GDM1 (cell line): ENCODE measurements at places on chromosomes 6 and 20.

GRCh38 chr6:48098923-48099322, 12.1 kb downstream of the PTCHD4 start:
- no peak for DNase-seq

DNA sequence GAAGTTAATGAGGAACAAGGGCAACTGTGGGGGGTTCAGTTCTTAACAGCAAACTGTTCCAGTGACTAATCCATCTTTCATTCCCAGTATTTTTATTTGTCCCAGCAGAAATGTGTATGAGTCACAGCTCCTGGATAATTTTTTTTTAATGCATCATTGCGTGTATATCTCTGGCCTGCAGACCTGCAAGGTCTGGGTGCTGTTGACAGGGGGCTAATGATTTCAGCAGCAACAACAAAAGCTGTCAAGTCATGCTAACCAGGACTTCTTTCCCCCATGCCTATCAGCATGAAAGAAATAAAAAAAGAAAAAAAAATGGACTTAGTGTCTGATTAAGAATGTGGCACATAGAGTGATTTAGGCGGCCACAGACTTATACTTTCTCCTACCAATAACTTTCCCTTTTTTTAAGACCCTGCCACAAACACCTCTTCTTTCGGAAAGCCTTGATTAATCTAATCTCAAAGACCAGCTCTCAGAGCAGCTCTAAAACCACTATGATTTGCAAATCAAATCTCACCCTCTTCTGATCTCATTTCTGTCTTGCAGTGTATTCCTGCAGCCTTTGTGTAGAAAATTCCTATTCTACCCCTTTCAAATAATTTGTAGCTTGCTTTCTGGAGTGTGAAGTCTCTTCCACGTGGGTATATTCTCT, 14.2 kb upstream of the PREX1 start:
- DNase-seq = no peak

DNA sequence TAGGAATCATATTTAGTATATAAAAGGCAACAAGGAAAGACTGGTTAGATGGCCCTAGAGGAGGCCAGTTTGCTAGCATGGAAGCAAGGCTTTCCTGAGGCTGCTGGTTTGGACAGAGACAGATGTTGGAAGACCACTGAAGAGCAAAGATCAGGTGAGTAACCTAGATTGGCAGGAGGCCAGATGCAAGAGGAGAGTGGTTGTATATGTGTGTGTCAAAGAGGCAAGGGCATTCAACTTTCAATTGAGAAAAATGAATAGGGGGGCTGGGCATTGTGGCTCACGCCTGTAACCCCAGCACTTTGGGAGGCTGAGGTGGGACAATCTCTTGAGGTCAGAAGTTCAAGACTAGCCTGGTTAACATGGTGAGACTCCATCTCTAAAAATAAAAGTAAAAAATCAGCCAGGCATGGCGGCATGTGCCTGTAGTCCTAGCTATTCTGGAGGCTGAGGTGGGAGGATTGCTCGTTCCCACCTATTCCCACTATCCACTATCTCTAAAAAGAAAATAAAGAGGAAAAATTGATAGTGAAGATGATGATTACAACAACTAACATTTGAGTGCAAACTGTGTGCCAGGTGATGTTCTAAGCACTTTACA, 79.8 kb downstream of the PRDM1 start:
- DNase-seq = no peak

DNA sequence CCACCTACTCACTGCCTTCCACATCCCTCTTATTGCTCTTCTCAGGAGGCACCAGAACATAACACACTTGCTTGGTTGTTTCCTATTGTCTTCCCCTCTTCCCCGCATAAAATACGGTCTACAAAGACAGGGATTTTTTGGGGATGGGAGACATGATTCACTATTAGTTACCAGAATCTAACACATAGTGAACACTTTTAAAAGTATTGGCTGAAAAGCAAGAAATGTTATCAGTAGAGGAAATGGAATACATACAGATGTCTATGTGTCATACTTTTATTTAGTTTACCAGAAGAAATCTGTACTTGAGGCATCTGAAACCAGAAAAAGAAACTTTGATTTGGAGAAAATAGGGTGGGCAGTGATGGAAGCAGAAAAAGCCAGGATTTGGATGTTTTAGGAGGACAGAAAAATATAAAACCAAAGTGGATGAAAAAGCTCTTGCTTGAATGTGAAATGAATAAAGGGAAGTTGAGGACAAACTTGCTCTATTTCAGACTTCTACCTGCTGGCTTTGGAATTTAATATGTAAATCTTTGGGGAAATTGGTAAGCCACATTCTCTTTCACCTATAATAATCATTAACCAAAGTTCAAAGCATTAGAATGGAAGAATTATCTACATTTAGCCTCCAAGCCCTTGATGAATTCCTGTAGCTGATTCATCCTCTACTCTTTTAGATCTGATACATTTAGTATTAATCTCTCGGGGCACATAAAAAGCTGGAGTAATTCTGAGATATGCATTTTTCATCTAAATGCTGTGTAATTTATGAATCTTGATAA, 82.6 kb downstream of the DOK5 start:
- no peak for DNase-seq

DNA sequence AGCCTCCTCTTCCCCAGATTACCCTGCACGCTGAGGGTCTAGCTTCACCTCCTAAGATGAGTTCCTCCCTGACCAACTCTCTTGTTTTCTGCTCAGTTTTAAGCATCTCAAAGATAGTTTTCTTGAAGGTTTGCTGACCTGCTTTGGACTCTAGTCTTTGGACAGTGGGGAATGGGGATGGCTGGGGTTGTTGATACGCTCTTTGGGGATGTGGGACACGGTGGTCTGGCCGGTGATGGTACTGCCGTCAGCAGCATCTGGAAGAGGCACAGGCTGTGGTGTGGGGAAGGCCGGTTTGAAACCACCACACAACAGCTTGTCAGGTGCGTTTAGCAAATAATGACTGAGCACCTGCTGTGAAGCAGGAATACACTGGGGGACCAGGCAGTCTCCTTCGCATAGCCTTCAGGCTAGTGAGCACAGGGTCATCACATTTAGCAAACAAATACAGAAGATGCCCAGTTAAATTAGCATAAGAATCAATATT, 94.1 kb downstream of the TMEM242 start:
- DNase-seq = no peak

DNA sequence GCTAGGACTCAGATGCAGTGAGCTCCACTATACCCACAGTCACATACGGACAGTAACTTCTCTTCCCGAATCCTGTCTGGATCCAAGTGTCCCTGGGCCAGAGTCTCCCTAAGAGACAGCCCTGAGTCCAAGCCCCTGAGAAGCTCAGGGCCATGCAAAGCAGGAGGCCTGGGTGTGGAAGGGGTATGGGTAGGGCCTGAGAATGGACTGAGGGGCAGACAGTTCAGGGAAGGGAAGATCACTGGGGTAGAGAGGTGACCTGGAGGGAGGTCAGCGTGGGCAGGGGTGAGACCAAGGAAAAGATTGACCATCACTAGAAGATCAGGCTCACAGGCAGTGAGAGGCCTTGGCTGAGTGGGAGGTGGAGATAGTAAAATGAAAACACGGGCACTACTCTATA, 8.8 kb downstream of the RPS6KA2 start:
- no peak for DNase-seq

DNA sequence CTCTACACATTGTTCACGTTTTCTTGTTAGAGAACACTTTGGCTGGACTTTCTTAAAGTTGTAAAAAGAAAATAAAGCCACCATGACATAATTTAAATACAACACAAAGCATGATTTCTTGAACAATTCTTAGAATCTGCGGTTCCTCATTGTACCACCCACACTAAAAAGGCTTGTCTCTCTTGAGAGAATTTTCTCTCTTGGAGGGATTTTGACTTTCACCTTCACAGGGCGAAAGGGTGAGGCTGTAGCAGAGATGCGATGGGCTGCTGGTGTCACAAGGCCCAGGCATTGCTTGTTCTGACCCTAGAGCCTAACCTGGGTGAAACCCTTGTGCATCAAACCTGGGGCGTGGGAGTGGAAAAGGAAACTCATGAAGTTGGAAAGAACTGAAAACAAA, 122.7 kb upstream of the RIPOR2 start:
- no peak for DNase-seq

DNA sequence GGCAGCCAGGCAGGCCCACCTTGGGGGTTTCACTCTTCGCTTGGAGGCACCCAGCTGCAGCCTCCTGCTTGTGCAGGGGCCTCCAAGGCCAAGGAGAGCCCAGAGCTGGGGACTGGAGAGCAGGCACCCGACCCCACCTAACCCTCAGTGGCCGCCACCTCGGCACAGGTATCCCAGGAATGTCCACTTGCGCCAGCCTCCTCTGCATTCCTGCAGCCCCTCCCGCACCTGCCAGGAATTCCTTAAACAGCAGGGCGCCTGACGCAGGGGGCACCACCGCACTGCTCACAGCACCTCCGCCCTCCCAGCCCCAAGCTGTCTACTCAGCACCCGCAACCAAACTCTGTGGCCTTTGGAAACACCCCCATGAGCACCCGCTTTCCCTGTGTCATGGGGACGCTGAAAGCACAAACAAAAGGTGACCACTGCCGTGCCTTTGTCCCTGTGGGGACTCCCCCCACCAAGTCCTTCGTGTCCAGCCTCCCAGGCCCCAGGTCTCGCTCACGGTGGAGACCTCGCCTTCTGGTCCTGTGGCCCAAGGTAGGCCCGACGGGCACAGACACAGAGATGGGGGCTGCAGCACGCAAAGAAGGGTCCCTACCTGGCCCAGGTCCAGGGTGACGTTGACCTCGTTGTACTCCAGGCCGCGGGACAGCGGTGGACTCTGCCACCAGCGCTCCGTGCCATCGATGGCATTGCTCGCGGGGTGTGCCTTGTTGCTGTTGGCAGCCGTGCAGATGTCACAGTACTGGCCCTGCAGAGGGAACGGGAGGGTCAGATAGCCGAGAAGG, 5.1 kb downstream of the LAMA5 start:
- DNase-seq = no peak

DNA sequence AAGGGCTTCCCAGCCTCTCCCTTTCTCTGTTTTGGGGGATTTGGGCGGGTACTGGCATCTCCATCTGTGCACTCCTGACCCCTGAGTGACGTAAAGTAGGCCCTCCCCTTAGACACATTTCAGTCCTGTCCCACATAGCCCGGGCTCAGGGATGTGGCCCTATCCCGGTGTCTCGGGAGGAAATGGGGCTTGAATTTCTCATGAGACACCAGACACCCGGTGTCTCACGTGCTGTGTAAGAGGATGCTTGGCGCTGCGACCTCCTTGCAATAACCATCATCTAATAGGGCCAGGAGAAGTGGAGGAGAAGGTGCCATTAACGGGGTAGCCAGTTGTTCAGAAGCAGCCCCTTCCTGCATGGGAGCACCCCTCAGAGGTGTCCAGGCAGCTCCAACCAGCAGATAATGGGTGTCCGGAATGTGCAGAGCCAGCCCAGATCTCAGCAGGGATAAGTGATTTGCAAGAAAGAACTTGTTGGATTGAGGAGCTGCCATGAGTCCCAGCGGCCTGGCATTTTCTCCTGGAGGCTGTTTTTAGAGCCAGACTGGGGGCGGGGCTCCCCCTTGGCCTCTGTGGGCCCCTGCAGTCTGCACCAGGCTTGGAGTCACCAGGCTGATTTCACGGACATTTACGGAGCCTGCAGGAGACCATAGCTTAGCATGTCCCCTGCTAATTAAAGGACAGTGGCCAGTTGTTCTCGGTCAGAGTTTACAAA, 372.0 kb downstream of the PREX1 start:
- no peak for DNase-seq

DNA sequence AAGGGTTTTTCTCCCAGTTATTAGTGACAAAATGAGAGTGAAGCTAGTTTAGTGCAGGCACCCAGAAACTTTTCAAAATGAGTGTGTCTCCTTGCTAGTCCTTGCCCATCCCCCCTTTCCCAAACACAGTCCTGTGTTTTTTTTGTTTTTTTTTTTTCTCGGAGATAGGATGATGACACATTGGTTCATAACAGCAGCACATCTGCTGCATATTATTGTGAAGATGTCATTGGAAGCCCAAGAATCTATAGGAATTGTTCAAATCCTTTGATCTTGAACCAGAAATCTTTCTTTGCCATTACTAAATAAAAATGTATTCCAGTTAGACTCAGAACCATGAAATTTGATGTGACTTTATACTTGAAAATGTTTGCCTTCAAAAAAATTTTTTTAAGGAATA, 162.4 kb downstream of the FRK start:
- DNase-seq = no peak

DNA sequence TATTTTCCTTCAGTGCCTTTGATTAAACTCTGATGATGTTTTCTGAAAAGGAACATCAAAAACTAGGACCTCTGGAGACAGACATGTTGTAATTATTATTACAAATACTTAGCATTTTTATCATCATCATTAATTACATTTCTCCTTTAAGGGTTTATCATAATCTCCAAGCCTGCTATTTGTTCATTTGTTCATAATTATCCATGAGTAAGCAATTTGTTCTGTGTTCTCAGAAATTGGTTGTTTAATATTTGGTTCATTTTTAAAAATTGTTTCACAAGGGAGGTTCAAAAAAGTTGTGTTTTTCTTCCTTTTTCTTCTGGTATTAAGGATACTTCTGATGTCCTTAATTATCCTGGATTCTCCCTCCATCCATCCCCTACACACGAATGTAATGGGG, 850.2 kb upstream of the FLRT3 start:
- DNase-seq = no peak

DNA sequence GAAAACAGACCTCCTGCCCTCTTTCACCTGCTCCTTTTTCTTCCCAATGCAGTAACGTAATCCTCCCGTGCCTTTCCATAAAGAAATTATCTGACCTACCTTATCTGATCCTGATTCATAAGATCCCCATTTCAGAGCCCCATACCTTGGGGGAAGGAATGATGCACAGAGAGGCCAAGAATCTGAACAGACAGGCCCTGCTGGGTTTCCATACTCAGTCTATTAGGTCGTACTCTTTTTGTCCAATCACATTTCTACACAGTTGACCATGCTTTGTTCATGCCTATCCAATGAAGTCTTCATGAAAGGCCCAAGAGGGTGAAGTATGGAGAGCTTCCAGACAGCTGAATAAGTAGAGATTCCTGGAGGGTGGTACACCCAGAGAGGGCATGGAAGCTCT, 25.3 kb downstream of the SRPK1 start:
- no peak for DNase-seq

DNA sequence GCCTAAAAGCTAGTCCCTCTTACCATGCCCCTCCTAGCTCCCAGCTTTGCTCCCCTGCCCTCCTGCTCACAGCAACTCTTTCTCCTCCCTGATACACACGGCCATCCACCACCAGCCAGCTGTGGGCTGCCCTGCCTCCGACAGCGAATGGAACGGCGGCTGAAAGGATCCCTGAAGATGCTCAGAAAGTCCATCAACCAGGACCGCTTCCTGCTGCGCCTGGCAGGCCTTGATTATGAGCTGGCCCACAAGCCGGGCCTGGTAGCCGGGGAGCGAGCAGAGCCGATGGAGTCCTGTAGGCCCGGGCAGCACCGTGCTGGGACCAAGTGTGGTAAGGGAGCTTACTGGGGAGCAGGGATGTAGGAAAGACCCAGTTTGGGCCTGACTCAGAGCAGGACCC, 16.6 kb upstream of the ZNF76 start:
- no peak for DNase-seq
